Fibroblast of skin of right quadriceps (primary cell): ENCODE measurements at places on chromosomes 6 and 20.

- DNase-seq, result no peak
Measured at GRCh38 chr6:35065870-35066269, 75.3 kb downstream of the TCP11 start.

- peak; percentile 89 for DNase-seq
Measured at GRCh38 chr6:34236443-34237315, at the start of gene HMGA1. Gene HMGA1 (plus strand): TSS chr6:34236873. CDS start chr6:34240781, 3,908 bp downstream.

DNA sequence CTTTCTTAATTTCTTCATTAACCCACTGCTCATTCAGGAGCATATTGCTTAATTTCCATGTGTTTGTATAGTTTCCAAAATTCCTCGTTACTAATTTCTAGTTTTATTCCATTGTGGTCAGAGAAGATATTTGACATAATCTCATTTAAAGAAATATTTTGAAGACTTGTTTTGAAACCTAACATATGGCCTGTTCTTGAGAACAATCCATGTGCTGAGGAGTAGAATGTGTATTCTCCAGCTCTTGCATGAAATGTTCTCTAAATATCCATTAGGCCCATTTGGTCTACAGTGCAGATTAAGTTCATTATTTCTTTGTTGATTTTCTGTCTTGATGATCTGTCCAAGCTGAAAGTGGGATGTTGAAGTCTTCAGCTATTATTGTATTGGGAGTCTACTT lies 251.7 kb downstream of the ALDH8A1 start:
- peak; percentile 43 for DNase-seq

DNA sequence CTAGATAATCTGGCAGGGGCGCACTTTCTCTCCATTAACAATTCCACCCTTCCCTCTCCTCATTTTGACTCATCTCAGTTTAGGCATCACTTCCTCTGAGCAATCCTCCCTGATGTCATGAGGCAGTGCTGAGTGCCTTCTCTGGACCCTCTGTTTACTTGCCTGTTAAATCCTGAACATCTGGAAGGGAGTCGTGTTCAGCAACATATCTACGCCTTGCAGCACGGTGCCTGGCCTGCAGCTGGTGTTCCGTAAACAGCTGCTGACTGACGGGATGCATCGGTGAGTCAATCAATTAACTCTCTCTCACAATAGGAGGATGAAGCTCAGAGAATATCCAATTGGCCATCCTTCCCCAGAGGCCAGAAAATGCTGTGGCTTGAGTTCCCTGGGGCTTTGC lies 613.5 kb downstream of the PTPRT start:
- DNase-seq, result no peak

DNA sequence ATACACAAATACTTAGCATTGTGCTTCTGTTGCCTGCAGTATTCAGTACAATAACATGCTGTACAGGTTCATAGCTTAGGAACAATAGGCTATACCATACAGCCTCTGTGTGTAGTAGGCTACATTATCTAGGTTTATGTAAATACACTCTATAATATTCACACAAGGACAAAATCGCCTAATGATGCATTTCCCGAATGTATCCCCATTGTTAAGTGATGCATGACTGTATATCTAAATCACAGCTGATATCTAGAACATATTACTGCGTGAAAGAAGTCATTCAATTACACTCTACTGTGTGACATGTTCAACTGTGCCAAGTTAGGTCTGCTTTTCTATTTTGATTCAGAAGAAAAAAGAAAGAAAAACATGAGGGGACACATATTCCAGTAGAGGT lies 633.5 kb downstream of the RFPL4B start:
- DNase-seq, result no peak

DNA sequence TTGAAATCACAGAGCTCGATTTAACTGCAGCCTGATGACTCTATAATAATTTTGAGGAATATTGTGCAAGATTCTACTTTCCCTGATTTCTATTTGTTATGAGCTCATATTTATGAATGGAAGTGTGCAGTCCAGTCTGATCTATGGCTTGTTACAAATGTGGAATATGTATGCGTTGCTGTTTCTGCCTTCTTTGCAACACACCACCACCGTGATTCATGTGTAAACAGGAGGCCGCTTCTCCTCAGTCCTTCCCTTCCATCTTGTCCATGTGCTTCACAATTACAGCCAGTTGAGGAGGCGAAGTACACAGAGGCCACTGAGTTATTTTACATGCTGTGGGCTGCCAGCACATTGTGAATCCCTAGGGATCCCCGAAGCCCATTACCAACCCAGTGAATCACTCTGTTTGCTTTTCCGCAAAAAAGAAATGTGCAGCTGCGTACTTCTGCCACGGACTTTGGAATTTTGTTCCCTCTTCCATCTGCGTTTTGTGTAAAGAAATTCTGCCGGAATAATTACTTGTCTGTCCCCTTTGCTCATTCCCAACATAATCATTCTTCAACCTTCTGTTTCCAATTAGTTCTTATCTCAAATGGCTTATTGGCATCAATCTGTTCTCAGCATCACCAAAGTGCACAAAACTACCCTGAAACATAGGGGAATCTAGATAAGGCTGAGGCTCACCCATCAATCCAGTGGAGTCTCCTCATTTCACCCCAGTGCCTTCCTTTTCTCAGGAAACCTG lies 551.6 kb upstream of the CITED2 start:
- DNase-seq, result peak; percentile 96

- DNase-seq, result no peak
Measured at GRCh38 chr20:10366898-10367692, 66.9 kb downstream of the MKKS start.

- no peak for DNase-seq
Measured at GRCh38 chr6:1773700-1774099, 164.0 kb downstream of the FOXC1 start.

GRCh38 chr6:170013815-170014214 lies 262.4 kb downstream of the ERMARD start:
- DNase-seq, result no peak

DNA sequence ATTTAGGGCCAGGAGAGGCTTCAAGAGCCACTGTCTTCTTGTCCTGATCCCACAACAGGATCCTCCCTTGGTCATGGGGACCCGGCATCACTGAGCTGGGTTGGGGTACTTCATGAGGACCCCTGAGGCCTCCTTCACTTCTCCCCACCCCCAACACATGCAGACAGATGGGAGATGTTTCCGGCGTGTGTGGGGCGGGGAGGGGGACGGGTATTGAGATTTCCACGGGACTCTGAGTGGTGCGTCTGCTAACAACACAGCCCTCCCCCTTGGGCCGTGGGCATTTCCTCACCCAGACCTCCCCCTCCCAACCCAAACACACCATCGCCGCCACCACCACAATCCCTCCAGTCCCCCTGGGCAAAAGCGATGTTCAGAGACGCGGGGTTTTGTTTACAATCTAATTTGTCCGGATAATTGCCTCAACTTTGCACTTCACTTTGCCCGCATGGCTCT lies 906 bp upstream of the FOXP4 start:
- DNase-seq, result no peak

- DNase-seq, result no peak
Measured at GRCh38 chr6:160060920-160061447, 60.6 kb upstream of the SLC22A1 start.

- no peak for DNase-seq
Measured at GRCh38 chr6:6905961-6906518, 201.7 kb upstream of the RREB1 start.

DNA sequence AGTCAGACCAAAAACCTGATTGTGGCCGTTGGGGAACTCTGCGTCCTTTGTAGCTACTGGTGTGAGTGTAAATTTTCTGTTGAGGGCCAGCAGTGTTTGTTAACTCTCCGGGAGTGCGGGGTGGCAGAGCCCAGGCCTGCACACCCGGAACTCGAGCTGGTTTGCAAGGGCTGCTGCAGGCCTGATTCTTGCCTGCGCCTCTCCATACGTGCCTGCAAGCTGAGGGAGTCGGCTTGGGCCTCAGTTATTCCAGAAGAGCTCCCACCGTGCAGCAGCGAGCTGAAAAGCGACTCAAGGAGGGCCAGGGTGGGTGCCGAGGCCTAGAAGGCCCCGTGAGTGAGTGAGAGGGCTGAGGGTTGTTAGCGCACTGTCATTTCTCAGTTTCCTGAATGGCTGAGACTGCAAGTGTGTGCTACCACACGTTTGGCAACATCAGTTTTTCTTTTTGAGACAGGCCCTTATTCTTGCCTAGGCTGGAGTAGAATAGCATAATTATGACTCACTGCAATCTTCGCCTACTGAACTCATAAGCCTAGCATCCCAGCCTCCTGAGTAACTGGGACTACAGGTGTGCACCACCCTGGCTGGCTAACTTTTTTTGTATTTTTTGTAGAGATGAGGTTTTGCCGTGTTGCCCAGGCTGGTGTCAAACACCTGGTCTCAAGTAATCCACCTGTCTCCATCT lies 33.9 kb upstream of the KIF13A start:
- no peak for DNase-seq

GRCh38 chr6:35026434-35027222 lies 114.5 kb downstream of the TCP11 start:
- DNase-seq, result no peak
